ENCODE measurements at places on chromosomes 5 and 9.

DNA sequence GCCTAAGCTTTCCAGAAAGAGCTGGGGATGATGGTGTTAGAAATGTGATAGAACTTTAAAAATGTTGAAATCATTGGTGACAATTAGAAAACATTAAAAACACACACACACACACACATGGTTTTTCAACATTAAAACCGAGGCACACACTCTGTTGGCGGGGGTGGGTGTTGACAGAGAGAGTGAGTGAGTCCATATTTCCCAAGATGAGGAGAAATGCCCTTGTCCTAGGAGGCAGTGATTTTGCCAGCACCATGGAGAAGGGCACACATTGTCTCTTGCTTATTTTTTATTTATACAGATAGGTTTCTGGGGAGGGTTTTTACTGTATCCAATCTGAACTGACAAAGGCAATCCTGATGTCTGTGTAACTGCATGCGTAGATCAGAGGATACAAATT, 152.5 kb downstream of the INSYN2B start:
- no peak for DNase-seq

DNA sequence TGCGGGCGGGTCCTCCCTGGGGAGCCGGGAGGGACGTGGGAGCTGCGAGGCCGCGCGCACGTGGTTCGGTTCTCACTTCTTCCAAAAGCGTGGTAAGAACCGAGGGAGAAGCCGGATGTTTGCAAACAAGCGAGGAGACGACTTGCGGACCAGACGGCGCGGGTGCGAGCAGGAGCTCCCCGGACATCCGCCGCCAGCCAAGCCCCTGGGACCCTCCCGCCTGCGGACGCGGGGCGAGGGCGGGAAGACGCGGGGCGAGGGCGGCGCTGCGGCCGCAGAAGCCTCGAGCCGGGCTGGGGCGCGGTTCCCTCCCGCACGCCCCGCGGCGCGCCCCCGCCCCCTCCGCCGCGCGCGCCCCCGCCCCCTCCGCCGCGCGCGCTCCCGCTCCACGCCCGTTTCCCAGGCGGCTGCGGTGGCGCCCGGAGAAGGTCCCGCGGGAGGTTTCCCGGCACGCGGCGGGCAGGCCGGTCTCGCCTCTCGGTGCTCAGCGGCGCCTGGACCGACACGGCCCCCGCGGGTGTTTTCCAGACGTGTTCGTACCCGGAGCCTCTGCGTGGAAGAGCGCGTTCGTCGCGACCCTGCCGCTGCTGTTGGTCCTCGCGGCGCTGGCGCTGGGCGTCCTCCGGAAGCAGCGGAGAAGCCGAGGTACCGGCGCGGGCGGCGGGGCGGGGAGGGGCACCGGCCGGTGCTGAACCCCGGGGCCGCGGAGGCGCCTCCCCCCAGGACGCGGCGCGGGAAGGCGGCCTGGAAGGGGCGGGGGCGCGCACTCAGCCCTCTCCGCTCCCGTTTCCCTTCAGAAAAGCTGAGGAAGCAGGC, 12.8 kb downstream of the BTNL9 start:
- DNase-seq: no peak

DNA sequence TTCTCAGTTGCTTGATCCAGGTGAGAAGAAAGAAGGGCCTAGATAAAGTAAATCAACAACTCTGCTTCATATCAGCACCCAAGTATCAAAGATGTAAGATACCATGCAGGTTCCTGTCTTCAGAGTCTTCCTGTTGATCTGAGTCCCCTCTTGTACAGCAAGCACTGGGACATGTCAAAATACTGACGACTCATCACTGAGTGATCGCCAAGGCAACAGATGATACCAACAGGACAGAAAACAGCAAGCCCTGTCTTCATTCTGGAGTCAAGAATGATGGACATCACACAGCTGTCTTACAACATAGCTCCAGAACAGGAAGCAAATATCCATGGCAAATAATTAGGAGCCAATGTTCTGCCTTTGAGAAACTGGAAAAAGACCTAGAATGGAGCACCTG, 83.7 kb downstream of the TARS1 start:
- DNase-seq: no peak

DNA sequence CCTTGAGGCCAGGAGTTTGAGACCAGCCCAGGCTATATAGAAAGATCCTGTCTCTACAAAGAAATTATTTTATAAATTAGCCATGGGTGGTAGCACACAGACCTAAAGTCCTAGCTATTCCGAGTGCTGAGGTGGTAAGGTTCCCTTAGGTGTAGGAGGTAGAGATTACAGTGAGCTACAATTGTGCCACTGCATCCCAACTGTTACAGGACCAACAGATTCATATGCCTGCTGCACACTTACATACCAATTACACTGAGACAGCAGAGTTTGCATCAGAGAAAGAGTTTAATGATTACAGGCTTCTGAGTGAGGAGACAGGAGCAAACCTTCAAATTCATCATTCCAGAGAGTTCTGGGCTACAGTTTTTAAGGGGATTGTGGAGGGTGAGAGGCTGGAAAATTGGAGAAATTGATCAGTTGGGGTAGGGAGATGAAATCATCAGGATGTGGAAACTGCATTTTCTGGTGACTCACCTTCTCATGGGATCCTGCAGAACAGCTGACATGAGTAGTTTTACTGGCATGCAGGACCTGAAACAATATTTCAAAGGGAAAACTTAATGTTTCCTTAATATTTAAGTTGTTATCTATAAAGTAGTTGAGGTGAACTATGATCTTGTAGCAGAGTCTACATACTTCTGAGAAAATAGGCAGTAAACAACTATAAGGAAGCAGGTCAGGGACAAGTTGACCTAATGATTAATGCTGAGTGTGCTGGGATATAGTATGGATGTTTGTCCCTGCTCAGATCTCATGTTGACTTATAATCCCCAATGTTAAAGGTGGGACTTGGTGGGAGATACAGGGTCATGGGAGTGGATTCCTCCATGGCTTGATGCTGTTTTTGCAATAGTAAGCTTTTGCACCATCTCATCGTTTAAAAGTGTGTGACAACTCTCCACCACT, 54.7 kb downstream of the ANXA2R start:
- DNase-seq: no peak

GRCh38 chr9:80885894-80886293, 803.5 kb downstream of the TLE1 start:
- no peak for DNase-seq

DNA sequence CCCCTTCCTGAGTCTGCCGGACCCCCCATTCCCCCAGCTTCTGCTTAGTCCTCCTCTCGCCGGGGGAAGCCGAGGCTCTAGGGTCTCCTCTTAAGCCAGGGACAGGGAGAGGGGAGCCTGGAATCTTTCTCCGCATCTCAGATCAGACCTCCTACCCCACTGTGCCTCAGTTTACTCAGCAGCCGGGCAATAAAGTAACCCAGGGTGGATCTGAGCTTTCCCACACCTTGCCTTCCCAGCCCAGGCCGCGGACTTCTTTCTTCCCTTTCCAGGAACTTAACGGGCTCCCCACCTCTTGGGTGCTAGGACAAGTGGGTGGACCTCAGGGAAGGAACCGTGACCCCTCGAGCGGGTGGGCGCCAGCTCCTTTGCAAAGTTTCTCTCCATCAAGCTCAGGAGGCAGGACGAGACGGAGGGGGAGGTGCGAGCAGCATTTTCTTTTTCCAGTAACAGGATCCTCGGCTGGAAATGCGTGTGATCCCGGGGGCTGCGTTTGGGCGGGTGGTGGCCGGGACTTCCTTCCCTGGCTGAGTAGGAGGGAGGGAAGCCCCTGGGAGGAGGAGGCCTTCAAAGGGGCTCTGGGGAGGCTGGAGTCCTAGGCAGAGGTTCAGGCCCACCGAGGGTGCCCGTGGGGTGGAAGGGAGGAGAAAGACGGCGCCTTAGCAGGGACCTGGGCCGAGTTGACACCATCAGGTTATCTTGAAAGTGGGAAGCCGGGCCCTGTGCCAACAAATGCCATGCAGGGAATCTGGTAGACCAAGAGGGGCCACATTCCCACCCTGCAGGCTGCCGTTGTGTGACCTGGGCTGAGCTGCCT, 795 bp downstream of the DAB2IP start:
- no peak for DNase-seq

DNA sequence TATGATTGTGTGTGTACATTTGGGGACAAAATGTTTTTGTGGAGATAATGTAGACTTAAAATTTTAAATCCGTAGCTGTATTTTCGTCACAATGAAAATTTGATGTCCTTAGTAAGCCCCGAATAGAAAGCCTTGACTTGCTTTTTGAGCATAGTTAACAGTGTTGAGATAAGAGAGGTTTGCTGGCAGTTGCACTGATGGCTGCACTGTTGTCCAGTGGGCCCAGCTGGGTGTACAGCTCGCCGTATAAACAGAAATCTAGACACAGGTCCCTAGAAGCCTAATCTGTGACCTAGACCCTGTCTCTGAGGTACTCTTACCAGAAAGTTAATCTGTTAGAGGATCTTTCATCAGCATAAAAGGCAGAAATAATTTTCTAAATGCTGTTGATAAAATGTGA, 271.3 kb upstream of the DMRT1 start:
- DNase-seq: no peak
